ENCODE measurements at places on chromosomes 6 and 20.
A peak's percentile ranks its signal among the peaks of the same experiment; 100 is the strongest.

GRCh38 chr20:50115591-50116367, 2.8 kb upstream of the UBE2V1 start:
- DNase-seq, result peak; percentile 92

- no peak for DNase-seq
These were observed 17.5 kb downstream of the MMP24OS start for GRCh38 chr20:35260426-35260825.

GRCh38 chr20:32278199-32278643, 770 bp downstream of the KIF3B start:
- DNase-seq, result no peak

- no peak for DNase-seq
These were observed 2.6 kb downstream of the BLCAP start for GRCh38 chr20:37524859-37525708.

- peak; percentile 79 for DNase-seq
These were observed 113.1 kb downstream of the ADAT2 start for GRCh38 chr6:143337201-143337949.

- DNase-seq, result no peak
These were observed 995.3 kb upstream of the FLRT3 start for GRCh38 chr20:15332711-15333160.

- DNase-seq, result no peak
These were observed 721.8 kb downstream of the PHF3 start for GRCh38 chr6:64357430-64357829.

DNA sequence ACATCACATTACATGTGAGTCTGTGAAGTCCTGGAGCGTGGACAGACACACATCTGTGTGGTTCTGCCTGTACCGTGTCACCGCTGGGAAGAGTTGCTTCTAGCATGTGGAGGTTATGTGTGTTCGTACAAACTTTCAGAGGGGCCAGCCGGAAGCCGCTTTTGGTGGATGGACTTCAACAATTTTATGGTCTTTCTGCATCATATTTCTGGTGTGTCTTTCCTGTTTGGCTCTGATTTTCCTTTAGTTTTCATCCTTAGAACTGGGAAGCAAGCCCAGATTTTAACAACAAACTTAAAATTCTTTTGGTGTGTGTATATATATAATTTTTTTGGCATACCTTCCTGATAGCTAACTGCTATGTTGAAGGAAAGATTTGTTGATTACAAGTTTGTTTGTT, 71.2 kb downstream of the TIAM2 start:
- DNase-seq, result no peak

DNA sequence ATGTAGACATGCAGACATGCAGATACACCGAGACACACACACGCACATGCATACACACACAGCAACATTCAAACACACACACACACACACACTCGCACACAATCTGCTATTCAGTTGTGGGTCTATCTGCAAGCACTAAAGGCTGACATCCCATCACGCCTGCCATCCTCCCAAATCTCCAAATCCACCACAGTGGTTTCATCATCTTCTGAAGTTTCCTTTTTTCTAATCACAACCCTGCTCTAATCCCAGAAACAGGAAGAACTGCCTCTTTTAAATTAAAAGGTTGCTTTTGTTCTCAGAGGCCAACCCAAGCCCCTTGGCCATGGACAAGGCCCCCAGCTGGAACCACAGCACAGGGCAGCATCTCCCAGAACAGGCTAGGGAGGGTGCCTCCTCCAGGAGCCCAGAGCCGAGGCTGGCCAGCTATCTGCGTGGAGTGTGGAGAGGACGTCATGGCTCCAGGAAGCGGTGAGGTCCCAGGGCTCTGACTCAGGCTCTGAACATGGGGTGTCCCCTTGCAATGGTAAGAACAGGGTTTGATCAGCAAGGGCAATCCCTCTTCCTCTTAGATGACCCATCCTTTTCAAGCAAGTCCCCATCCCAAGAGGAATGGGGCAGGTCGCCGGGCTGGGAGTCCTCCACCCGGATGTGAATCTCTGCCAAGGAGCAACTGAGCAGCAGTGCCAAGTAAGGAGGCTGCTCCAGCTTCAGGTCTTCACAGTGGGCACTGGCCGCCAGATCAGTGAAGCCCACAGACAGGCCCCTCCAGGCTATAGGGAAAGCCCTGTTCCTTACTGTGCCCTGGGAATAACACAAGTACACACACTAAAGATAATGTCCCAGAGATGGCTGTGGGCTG, 14.7 kb downstream of the FOXF2 start:
- no peak for DNase-seq

DNA sequence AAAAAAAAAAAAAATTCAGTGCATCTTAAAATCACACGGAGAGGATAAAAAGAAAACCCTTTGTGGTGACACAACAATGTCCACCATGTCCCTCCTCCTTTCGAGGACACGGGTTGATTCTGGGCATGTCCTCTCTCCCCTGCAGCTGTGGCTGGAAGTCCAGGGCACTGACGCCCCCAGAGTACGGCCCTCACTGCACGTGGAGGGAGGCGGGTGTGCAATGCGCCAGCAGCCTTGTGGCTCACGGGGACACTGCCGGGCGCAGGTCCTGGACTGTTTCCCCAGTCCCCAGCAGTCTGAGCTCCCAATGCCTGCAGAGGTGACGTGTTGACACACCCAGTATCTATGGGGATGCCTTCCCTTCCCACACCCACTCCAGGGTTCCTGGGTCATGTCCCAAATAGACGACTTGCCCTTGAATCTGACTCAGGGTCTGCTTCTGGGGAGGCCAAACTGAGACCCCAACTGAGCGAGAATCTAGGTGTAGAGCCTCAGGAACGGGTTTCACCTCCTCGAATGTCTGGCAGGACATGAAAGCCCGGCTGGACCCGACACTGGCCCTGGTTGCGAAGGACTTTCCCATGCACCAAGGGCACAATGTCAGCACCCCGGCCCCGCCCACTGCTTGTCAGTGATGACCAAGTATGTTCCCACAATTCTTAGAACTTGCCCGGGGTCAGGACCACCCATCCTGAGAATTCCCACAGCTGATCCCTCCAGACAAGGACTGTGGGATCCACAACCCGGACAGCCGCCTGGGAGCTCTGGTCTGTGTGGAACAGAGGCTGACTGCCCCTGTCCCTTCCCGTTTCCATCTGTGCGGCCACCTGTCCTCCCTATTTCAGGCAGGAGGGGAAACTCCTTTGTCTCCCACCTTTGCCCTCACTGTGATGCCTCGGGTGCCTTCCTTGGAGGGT, 425.1 kb upstream of the SULF2 start:
- DNase-seq, result no peak

DNA sequence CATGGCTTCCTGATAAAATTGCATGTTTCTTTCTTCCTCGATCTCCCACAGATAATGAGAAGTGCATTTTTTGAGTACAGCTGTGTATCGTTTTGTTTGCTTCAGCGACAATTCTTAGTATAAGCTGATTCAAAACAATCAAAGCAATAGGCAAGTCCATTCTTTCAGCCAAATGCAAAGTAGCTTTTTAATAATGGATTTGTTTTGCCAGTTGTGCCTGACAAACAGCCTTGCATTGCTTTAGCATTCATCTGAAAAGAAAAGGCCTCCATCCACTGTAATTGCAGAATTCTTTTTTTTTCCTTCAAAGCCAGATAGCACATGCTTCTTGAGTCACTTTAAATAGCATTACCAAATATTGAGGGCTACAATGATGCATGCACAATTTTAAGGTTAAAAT, 32.0 kb downstream of the TTLL2 start:
- no peak for DNase-seq

- DNase-seq, result no peak
These were observed 28.5 kb downstream of the HLA-B start for GRCh38 chr6:31328355-31328960.

- no peak for DNase-seq
These were observed 46.4 kb upstream of the ADTRP start for GRCh38 chr6:11824986-11825385.

DNA sequence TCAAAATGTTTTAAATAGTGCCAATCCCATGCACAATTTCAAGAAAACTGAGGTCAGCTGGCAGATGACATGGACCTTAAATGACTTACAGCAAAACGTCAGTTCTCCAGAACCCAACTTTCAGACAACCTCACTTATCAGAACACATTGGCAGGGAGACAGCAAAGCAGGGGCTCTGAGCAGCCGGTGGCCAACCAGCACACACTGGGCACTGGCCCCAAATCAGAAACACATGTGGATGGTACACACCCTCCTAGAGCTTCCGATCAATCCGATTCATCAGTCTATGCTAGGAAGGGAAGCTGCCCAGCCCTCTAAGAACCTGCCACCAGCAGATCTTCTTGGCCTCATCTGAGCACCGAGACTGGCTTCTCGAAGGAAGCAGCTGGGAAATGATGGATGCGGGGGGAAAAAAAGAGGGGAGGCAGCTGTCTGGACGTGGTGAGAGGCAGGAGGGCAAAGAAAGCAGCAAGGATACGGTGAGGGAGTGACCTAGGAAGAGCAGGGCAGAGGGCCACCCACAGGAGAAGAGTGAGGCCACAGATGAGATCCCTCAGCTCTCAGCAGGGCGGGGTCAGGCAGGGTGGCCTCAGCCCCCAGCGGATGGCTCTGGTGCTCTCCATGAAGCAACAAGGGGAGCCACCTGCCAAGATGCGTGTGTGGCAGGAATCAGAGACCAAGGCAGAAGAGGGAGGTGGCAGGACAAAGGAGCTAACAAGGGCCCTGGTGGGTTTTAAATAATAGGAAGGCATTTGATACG, 32.9 kb downstream of the TAF4 start:
- no peak for DNase-seq

- no peak for DNase-seq
These were observed 11.6 kb downstream of the MAPK13 start for GRCh38 chr6:36141961-36142360.

- no peak for DNase-seq
These were observed 102.7 kb upstream of the AHI1 start for GRCh38 chr6:135600086-135600702.

DNA sequence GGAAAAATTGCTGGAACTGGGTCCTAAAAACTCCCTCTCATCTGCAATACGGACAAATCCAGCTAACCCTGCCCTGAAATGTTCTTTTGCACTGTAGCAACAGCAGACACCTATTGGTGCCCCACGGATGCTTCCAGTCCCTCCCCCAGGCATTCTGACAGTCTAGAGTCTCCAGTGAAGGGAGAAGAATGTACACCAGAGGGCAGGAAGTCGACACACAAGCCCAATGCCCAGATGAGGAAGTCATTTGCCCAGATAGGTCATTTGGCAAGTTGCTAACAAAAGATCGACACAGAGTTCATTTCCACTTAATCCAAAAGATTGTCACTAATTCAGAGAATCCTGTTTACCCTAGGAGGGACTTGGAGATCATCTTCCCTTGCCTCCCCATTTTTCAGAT, 293.0 kb upstream of the PRDM1 start:
- no peak for DNase-seq

GRCh38 chr6:39887692-39888450, 46.4 kb downstream of the MOCS1 start:
- DNase-seq, result peak; percentile 63

GRCh38 chr6:25078141-25078540, 142.4 kb upstream of the RIPOR2 start:
- no peak for DNase-seq

Measured in ecto neural progenitor cell (in vitro differentiated cells).